Muscle of back (tissue), 13 donors: ENCODE measurements at places on chromosomes 11 and 22.

GRCh38 chr11:43130616-43131015 lies 181.2 kb upstream of the API5 start:
- peak; percentile 67 for DNase-seq

GRCh38 chr11:30568931-30569330 lies 17.2 kb downstream of the MPPED2 start:
- no peak for DNase-seq

- DNase-seq, result no peak
These were observed 512.3 kb upstream of the RAG2 start for GRCh38 chr11:37110385-37110784.

- DNase-seq, result peak; percentile 13
These were observed 13.4 kb downstream of the KDELR3 start for GRCh38 chr22:38481162-38481870.

DNA sequence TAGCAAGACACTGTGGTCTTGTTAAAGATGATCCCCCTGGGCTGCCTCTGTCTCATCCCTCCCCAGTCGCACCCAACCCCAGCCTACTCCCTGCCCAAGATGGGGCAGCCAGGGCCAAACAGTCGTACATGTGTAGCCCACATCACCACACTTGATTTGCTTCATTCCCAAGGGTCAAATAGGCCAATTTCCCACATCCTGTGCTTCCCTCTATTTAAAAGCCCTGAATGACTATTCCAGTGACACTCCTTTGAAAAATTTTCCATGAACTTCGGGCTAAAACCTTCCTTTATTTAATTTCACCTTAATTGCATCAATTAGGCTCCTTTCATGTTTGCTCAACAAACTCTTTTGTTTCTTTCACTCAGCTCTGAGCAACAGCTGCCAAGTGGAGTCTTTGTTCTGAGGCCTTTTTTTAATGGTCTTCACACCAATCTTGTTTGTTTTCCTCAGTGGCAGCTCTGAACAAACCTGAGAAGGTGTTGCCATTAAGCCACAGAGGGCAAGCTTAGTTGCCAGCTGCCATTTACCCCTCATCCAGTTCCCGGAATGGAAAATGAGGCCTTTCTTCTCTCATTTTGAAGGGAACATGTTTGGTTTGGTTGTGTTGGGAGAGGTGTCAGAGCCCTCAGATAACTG lies 126.9 kb downstream of the APIP start:
- DNase-seq, result no peak
